Activated CD8-positive, alpha-beta T cell treated with anti-CD3 and anti-CD28 coated beads, Interleukin-2, amount 10 ng/mL, durations not matched to agents 7 days and 5 days (primary cell): ENCODE measurements at places on chromosomes 6 and 20.

DNA sequence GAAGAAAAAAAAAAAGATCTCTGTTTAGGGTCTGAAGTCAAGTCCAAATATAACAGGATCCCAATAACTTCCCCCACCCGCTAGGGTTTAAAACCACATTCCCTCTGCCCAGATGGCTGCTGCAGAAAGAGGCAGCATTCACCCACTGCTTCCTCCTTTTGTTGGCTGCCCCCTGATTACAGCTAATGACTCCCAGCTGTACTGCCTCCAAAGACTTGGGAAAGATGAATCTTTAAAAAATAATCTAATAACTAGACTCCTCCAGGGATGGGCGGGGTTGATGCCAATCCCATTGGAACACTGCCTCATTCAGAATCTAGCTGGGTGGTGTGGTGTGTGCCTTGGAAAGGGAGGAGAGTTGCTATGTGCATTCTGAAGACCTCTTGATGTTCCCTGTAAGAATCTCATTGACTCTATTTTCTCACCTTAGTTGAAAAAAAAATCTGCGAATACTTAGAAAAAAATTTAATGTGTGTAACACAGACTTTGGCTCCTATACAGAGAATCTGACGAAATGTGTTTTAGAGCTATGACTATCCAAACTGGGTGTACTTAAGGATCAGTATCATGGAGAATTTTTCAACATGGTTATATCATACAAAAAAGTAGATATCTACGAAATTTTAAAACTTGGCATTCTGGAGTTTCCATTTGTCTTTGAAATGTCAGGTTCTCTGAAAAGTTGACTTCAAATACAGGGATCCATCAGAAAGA is 174.0 kb downstream of the RNF144B start:
- no peak for DNase-seq

GRCh38 chr6:34227761-34228421 is 8.8 kb upstream of the HMGA1 start:
- DNase-seq = no peak

DNA sequence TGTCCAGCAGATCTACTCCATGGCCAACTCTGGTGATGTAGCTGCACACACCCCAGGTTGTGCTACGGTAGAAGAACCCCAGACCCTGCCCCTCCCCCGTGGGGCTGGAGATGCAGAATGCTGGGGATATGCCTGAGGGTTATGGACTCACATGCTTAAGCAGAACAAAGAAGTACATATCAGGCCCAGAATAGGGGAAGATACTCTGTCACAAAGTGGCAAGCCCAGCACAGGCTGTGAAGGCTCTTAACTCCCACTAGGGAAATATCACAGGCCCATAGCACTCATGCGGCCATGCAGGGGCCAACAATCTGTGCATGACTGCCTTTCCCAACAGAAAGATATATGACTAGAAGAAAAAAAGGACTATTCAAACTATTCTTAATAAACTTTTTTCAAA is 234.9 kb downstream of the KCNQ5 start:
- no peak for DNase-seq

DNA sequence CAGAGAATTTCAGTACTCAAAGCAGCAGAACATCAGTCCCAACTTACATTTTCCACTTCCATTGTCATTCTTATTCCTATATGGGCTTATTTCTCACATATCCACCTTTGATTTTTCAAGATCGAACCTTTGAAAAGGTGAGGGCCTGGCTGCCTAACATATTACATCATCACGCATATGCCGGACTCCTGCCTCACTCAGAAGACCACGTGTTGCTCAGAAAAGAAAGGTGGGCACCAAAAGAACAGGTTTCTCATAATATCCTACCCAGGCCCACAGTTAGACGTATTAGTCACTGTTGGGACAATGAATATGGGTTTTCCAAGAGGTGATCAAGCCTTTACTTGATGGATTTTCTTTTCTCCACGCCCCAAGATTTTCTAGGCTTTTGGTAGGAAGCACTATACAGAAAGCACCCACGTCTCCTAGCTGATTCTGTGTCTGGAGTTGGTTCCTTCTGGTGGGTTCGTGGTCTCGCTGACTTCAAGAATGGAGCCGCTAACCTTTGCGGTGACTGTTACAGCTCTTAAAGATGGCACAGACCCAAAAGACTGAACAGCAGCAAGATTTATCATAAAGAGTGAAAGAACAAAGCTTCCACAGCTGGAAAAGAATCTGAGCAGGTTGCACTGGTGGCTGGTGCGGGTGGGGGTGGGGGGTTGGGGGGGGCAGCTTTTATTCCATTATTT is 168.9 kb downstream of the ATXN1 start:
- no peak for DNase-seq

GRCh38 chr6:117919775-117920729 is 13.0 kb downstream of the SLC35F1 start:
- no peak for DNase-seq
